AG08395 (cell line): ENCODE measurements at places on chromosomes 13 and 19.

DNA sequence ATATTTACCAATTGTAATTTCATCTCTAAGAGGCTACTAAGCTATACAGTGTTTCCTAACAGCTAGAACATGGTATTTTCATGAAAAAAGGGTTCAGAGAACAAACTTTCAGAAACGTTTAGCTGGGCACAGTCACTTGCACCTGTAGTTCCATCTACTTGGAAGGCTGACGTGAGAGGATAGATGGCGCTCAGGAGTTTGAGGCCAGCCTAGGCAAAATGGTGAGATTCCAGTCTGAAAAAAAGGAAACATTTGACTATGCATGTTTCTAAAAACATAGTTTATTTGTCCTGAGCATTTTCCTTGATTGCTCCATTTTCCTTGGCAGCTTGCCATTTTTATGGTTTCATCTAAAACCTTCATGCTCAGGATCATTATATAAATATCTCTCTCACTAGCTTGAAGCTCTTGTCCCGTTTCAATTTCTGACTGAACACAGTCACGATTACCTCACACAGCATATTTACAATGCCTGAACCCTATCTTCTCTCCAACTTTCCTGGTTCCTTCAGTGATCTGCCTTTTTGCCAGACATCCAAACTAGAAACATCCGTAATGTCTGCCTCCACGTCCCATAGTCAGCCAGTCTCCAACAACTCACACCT lies 200.8 kb downstream of the RGCC start:
- DNase-seq, result no peak

GRCh38 chr19:10995926-10996600 lies 35.2 kb downstream of the SMARCA4 start:
- DNase-seq, result no peak

GRCh38 chr13:65585346-65585745 lies 1644.8 kb downstream of the PCDH9 start:
- no peak for DNase-seq

DNA sequence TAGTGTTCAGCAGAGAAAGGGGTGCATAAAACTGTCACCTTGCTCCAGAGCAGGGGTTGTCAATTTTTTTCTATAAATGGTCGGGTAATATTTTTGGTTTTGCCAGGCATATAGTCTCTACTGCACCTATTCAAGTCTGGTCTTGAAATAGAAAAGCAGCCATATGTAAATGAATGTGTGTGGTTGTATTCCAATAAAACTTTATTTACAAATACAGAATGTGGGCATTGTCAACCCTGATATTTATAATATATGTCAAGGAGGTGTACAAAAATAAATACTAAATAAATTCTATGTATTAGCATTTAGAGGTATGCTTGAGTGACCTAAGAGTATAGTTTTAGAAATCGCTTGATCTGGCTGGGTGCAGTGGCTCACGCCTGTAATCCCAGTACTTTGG lies 97.6 kb upstream of the SPRY2 start:
- DNase-seq, result no peak
